ENCODE measurements at places on chromosomes 11 and 22.
A peak's percentile ranks its signal among the peaks of the same experiment; 100 is the strongest.

DNA sequence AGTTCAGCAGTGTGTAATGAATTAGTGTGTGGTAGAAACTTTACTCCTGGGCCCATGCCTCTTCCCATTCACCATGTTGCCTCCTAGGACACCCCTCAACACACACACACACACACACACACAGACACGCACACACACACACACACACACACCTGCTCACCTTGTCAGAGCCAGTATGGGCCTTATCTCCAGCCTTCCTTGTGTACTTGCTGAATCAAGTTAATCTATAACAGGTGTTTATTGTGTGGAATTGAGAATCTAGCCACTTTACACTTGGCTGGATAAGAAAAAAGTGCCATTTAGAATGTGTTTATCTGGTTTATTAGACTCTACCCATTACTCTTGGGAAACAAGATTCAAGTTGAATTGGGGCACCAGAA is 14.5 kb upstream of the ZDHHC13 start:
- no peak for DNase-seq

DNA sequence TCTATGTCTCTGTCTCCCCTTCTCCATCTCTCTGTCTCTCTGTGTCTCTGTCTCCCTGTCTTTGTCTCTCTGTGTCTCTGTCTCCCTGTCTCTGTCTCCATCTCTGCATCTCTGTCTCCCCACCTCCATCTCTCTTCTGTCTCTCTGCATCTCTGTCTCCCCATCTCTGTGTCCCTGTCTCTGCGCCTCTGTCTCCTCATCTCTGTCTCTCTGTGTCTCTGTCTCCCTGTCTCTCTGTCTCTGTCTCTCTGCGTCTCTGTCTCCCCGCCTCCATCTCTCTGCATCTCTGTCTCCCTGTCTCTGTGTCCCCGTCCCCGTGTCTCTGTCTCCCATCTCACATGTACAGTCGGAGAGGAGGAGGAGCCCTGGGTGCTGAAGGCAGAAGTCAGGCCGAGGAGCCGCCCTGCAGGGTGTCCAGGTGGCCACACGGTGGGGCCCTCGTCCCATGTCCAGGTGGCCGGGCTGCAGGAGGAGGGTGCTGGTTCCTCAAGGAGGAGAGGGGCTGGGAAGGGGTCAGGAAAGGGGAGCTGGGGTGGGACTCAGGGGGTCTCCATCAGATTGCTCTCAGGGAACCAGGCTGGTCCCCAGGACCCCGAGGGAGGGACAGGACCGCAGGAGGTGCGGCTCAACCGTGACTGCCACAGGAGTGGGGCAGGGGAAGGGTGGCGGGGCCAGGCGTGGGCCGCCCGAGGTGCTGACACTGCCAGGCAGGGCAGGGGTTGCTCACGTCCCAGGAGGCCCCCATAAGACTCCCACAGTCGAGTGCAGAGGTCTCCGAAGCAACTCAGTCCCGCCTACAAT is 25.6 kb upstream of the TH start:
- DNase-seq, result peak; percentile 78

- no peak for DNase-seq
Observed at GRCh38 chr22:27377501-27378295, 423.9 kb downstream of the MN1 start.

DNA sequence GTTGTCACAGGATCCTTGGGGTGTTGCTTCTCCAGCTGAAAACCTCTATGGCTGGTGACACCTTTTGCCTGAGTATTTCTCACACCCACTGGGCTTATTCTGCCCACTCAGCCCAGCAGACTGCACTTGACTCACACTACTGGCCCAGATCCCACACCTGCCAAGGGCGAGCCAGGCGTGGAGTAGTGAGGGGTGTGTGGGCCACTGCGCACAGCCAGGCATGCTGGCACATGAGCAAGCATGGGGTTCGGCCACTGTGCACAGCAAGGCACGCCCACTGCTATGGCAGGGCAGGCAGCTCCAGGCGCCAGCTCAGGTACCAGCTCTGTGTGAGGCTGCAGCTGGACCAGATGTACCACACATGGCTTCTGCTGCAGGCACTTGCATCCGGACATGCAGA is 116.5 kb upstream of the MTNR1B start:
- DNase-seq, result no peak

DNA sequence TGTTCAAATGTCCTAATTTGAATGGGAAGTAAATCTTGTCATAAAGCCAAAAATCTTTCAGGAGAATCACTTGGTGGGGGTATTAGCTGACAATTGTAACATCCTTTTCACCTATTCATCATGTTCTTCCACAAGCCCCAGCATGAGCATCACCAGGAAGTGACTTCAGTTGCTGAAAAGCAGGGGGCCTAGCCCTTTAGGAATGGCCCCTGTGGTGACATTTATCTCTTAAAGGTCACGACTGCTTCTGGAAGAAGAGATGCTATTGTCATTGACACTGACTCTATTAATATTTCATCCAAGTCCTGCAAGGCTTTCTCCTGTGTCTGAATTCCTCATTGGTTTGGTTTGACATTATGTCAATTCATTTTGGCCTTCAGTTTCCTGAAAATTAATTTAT is 92.6 kb downstream of the OR5AK2 start:
- no peak for DNase-seq

- DNase-seq, result no peak
Observed at GRCh38 chr11:129702410-129703398, 112.9 kb upstream of the TMEM45B start.

DNA sequence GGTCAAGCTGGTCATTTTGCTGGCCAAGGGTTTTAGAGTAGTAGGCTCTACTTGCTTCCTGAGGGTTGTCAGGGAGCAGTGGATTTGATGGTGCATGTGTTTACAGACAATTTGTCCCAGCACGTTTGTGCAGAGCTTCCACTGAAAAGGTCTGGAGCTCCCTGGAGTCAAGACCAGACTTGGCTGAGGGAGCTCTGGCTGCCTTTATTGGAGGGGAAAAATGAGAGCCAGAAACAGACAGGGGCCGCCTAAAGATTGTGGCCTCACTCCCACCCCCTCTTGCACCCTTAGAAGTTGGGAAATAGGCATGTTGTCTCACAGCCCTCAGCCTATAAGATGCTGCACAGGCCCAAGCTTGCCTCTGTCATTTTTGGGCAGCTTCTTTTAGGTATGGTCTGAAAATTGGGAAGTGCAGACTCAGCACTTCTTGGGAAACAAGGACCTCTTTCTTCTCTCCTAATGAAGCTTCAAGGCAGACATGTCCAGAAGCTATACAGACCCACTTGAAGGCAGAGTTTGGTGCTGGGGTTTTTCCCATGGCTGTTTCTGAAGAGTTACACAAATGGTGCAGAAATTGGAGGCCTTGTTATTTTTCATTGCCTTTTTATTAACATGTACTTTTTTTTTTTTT is 55.1 kb downstream of the AMOTL1 start:
- DNase-seq, result no peak

GRCh38 chr11:118524356-118524755 is 2.9 kb upstream of the TTC36 start:
- DNase-seq, result no peak

GRCh38 chr11:74185285-74185684 is 14.2 kb downstream of the PPME1 start:
- DNase-seq, result no peak

DNA sequence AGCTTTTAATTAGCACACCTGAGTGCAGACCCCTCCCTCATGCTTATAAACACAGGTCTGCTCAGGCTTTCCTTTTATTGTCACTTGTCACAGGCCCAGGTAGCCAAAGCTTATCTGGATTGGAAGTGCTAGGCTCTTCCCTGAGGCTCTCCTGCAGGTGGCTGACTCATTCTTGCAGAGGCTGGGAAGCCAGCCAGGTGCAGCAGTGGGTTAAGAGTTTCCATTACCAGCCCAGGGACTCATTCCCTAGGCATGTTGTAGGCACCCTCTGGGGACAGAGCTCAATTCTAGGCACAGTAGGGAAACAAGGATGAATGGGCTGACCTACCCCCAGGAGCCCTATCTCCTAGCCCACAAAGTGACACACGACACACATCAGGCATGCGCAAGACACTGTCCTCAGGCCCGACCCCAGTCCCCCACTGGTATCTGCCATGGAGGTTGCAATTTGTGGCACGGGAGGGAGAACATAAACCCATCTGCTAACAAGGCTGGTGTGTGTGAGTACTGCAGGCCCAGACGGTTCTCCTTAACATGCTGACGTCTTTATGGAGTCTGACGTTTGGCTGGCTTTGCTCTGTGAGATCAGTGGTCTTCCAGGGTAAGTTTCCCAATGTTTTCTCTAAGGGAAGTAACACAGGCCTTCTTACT is 94.2 kb downstream of the ABTB2 start:
- no peak for DNase-seq

GRCh38 chr11:96149743-96150555 is 193.0 kb downstream of the MAML2 start:
- no peak for DNase-seq

DNA sequence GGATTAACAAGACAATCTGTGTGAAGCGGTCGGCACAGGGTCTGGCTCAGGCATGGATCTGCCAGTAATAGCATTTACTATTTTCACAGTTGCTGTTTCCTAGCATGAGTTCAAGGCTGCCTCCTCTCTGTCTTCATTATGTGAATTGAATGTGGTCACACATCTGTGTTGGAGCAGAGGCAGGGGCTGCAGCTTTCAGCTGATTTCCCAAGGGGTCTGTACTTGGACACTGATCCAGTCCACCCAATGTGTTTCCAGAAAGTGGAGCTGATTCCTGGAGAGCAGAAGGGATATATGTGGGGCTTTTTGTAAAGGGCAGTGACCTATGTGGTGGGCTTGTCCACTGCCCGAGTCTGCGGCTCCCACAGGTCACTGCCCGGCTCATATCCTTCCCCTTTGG is 3.5 kb upstream of the CELSR1 start:
- DNase-seq, result no peak

DNA sequence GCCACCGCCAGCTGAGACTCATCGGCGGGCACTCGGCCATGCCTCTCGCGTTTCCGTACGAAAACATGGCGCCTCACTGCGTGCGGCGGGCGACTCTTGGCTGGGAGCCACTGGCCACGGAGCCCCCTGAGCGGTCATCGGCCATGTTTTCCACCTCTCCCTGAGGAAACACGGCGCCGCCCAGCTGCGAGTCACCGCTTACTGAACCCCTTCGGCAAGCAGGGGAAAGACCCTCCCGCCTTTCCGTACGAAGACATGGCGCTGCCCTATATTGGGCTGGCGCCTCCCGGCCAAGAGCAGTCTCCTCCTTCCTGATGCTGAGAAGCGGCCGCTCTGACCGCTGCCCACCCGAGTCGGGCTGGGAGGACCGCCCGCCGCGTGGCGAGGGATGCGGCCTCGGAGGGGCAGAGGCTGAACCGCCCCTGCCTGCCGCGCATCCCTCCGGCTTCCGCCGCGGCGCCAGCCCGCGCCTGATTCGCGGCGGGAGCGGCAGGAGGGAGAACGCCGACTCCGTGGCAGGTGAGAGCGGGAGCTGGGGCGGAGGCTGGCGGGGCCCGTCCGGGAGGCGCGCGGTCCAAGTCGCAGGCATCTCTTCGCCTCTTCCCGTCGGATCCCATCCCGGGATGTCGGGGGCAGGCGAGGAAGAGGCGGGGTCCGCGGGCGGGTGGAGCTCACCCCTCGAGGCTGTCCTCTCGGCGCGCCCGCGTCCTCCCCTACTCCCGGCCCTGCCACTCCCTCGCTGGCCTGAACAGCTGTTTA is at the start of gene TCP11L1:
TCP11L1 (plus strand) TSS at position 299 of the 759 bp plus-strand sequence. CDS start 4,202 bp downstream, outside the sequence.
- DNase-seq, result peak; percentile 86
